ENCODE measurements at places on chromosomes 5 and 9.

- DNase-seq, result no peak
Measured at GRCh38 chr9:127886401-127886972, 9.0 kb upstream of the AK1 start.

- no peak for DNase-seq
Measured at GRCh38 chr5:171122372-171122771, 186.7 kb upstream of the TLX3 start.

GRCh38 chr9:135002336-135002735, 84.6 kb upstream of the FCN1 start:
- no peak for DNase-seq

DNA sequence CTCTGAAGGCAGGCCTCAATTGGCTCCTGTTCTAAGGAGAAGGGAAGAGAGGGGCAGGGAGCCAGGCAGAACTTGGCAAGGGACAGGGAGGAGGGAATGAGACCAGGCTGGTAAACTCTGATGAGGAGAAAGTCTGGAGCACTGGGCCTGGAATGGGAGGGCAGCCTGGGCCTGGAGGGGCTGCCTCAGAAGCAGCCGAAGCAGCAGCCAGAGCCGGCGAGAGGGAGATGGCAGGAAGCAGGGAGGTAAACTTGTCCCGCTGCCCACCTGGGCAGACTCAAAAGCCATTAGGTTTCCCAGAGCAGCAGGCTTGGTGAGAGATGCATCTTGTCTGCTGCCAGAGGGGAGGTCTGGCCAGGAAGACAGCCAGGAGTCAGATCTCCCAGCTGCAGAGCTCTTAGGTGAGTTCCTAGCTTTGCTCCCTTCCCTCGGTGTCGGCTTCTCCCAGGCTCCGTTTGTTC, 37.0 kb upstream of the CRB2 start:
- no peak for DNase-seq

DNA sequence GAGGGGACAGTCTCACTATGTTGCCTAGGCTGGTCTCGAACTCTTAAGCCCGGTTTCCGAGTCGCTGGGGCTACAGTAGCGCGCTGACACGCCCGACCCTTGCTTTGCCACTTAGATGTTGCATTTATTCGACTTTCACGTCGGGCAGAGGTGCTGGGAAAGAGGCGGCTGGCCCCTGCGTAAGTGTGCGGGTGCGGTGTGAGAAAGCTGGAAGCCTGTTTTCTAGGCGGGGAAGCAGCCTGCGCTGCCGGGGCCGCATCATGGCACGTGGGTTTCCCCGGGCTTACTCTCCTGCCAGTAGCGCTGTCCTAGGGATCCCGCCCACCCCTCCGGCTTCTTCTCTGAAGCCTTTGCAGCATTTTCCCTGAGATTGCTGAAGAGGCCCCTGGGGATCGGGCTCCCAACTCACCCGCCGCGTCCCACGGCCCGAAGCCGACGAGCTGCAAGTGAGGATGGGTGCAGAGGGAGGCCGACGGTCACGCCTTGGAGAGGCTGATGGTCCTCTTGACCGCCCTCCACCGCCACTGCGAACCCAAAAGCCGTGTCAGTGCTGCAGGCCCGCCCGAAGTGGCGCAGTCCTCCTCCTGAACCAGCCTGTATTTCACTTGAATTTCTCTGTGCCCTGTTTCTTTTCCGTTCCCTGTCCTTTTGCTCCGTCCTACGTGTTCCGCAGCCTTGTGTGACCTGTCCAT, 5.8 kb upstream of the TRIM41 start:
- peak; percentile 59 for DNase-seq

DNA sequence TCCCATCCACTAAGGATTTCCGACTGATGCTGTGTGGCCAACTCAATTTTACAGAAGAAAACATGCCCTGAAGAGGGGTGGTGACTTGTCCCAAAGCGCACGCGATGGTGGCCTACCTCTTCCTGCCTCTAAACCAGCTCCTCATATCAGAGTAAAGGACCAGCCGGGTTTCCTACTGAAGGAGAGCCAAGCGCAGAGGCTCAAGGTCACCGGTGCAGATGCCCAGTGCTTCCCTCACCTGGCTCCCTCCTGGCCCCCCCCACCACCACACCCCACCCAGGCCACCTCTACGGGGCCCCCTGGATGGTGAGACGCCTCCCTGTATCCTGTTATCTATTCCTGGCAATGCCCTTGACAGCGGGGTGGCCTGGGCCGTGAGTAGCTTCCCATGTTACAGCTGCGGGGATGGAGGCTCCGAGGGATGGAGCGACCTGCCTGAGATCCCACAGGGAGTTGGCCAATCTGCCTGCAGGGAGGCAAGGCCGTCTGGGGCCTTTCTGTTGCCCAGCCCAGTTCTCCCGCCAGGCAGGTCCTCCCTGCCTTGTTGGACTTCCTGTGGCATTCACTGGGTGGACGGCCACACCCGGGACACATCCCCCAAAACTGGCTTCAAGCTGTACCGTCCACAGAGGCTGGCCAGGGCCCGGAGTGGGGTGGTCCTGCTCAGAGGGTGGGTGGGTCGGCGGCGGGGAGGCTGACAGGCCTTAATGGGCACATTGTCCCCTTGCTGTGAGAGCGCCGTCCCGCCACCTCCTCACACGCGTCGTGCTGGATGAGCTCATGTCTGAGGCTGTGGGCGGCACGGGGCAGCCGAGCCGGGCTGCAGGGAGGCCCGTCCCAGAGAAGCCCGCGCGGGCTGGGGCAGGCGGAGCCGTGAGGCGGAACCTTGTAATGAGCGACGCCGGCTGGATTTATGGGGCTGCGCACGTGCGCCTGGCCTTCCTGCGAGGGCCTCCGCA, 72.5 kb downstream of the MACROH2A1 start:
- DNase-seq, result no peak

DNA sequence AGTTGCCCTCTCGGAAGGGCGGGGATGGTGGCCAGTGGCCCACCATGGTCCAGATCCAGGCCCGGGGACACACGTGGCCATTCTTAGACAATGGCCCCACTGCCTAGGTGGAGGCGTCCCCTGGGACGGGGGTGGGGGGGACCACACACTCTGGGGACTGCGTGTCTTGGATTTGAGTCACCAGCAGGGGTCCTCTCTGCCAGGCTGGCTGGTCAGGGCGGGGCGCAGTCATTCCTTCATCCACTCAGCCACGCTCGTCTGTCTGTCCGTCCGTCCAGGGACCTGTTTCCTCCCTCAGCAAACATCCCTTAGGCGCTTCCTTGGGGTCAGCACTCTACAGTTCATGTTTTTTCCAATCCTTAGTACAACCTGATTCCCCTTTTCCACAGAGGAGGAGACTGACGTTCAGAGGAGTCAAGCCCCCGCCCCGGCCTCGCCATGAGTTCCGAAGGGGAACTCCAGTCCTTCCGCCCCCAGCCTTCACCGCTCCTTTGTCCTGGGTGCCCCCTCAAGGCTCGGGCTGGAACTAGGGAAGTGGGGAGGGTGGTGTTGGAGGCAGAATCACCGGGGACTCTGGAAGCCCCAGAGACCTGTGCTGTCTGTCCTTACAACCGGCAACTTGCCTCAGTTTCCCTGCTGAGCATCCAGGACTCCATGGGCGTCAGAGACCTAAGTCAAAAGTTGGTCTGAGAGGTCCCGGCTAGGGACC, 276.6 kb upstream of the MVB12B start:
- DNase-seq, result no peak

GRCh38 chr9:78023003-78023741, 8.4 kb downstream of the GNAQ start:
- DNase-seq, result no peak

- no peak for DNase-seq
Measured at GRCh38 chr5:147853372-147853987, 22.0 kb upstream of the SPINK1 start.

GRCh38 chr9:35726931-35727330, 5.1 kb downstream of the TLN1 start:
- DNase-seq, result peak; percentile 37

DNA sequence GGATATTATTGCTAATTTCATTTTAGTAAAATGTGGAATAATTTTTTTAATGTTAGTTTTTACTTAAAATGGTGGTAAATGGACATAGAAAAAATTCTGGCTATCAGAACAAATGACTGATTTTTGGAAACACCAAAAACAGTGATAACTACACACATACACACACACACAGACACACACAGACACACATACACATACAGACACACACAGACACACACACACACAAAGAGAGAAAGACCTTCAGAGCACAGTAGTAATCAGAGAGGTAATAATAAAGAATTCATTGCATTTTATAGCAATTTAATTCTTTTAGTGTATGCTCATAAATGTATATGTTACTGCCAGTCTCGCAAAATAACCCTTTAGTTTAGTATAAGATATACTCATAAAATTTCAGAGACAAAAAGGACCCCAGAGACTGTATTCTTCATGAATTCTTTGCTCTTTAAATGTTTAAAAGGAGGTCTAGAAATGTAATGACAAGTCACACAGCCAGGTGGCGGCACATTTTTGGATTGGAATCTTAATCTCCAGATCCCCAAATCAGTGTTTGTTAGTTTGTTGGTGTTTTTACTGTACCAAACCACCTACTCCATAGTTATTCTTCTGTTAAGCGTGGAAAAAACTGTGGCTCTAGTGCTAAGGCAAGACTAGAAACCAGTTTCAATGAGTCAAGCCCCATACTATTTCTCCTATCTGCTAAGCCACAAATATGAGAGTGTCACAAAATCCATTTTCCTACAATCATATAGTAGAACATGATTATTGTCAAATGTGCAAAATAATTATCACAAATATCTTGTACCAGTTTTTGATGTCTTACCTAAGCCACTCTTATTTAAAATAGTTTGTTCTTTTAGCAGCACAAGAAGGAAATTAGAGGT, 109.9 kb downstream of the EDIL3 start:
- DNase-seq, result no peak

GRCh38 chr5:58381566-58381965, 78.3 kb downstream of the PLK2 start:
- DNase-seq, result no peak

DNA sequence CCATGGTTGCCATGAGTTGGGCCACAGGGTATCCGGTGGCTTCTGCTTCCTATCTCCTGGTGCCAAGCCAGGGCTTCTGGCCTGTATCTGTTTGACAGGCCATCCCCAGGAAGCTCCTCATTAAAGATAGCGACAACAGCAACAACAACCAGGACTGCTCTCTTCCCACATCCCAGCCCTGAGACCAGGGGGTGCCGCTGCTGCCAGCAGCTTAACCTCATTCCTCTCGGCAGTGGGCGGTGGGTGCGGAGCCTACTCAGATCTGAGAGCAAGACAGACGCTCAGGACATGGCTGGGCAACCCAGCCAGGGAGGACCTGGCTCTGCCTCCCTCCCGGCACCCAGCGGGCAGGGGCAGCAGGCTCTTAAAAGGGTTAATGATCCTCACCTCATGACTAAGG, 98.3 kb downstream of the PSD2 start:
- DNase-seq, result no peak

- DNase-seq, result no peak
Measured at GRCh38 chr9:126379661-126380360, 53.2 kb downstream of the MVB12B start.

GRCh38 chr9:122370303-122370702, 521 bp upstream of the PTGS1 start:
- DNase-seq, result no peak

DNA sequence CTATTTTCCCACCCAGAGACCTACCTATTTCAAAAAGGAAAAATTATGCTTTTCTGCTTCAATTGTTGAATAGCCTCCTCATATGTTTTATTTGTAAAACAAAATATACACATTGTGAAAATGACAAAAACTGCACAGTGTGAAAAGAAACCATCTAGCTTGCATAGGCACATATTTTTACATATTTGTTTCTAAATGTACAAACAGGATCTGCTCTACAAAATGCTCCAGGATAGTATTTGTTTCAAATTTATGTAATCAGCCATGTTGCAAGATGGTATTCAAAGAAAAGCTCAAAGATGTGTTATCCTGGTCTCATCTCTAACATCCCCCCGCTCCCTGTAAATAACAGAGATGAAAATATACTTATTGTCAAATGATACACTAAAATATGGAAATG, 366.1 kb upstream of the MPDZ start:
- DNase-seq, result no peak

GRCh38 chr5:139272471-139273321, 20.8 kb upstream of the MATR3 start:
- peak; percentile 44 for DNase-seq

GRCh38 chr9:79023134-79023580, 548.6 kb upstream of the TLE4 start:
- DNase-seq, result no peak

DNA sequence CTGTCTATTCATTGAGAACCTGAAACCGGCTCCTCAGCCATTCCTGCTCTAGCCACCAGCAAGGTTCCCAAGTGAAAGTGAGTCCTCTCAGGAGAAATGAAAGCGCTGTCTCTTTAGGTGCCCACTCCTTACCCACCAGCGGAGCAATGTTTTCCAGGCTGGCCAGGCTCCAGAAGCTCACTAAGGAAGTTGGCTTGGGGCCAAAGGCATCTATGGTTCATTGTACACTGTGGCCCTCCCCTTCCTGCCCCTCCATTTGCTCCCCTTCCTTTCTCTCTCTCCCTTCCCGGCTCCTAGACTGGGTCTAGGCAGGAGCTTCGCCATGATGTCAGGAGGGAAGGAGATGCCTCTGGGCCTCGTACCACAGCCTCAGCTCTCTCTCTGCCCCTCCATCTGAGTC, 1.1 kb upstream of the GABRP start:
- DNase-seq, result no peak
